ENCODE measurements at places on chromosomes 2 and 18.

DNA sequence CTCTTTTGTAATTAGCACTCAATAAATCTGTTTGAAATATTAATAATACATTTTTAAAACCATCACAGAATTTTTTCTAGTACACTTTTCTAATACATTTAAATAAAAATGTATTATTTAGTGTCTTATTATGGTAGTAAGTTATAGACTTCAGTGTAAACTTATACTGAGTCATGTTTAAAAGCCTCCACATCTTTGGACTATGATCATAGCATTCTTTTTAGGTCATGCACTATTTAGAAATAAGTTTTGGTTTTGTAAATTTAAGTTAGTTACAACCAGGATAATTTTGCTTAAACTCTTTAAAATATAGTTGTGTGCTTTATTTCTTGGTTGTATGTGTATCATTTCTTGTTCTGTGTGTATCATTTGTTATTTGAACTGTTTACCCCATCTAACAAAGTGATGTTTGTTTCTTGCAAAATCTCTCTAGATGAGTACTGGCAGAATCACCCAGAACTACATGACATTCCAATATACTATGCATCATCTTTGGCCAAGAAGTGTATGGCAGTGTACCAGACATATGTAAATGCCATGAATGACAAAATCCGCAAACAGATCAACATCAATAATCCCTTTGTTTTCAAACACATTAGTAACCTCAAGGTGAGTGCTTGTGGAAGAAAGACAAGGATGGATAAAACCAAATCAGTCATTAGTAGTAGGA, 16.7 kb downstream of the CPSF3 start:
- no peak for DNase-seq

GRCh38 chr2:38754506-38754905, 3.3 kb upstream of the SRSF7 start:
- no peak for DNase-seq

- DNase-seq: no peak
Measured at GRCh38 chr18:11909061-11909455, 941 bp upstream of the MPPE1 start.

GRCh38 chr18:46738491-46738890, 18.4 kb downstream of the ST8SIA5 start:
- DNase-seq: no peak

Data from activated CD4-positive, alpha-beta T cell treated with anti-CD3 and anti-CD28 coated beads for 4 hours (primary cell).